ENCODE measurements at places on chromosomes 4 and X. TPM values are rescaled to one million over a fixed set of nuclear protein-coding genes. Genes with fewer than 3 reads are reported as not detected.

Gene CDS1
- total RNA-seq, result 0.26 TPM

Gene AR
- 7.3 TPM for total RNA-seq

Gene PCSK1N
- 10.7 TPM for total RNA-seq

Gene EPGN
- 92.6 TPM for total RNA-seq

Gene BST1
- total RNA-seq, result 55.3 TPM

Gene FAAH2
- 0.07 TPM for total RNA-seq

Gene FREM3
- total RNA-seq, result 0.07 TPM

Data from smooth muscle cell of the pulmonary artery (primary cell).